Activated CD8-positive, alpha-beta memory T cell treated with anti-CD3 and anti-CD28 coated beads for 36 hours (primary cell): ENCODE measurements at places on chromosomes 7 and 10. TPM values are rescaled to one million over a fixed set of nuclear protein-coding genes. Genes with fewer than 3 reads are reported as not detected.

The NOS3 gene
- total RNA-seq = 9.7 TPM

The CPA2 gene
- total RNA-seq = not detected

The BHLHA15 gene
- 0.82 TPM for total RNA-seq

The ANXA7 gene
- 140 TPM for total RNA-seq

The RPEL1 gene
- not detected for total RNA-seq

The CDH23 gene
- 0.55 TPM for total RNA-seq

The ATG9B gene
- 6.3 TPM for total RNA-seq

The CDHR1 gene
- 1.8 TPM for total RNA-seq

The OR2A2 gene
- total RNA-seq = not detected

The SKIDA1 gene
- total RNA-seq = 0.25 TPM

The ITIH5 gene
- total RNA-seq = not detected

The SPDYE2 gene
- 0.23 TPM for total RNA-seq

The NPC1L1 gene
- not detected for total RNA-seq

The FKBP6 gene
- not detected for total RNA-seq

The CPVL gene
- total RNA-seq = not detected

The TAS2R3 gene
- 0.89 TPM for total RNA-seq

The PGAM2 gene
- not detected for total RNA-seq

The TMEM178B gene
- total RNA-seq = 0.51 TPM

The GIMAP5 gene
- 61.0 TPM for total RNA-seq

The OR2A12 gene
- total RNA-seq = not detected

The TOMM7 gene
- total RNA-seq = 259 TPM

The EGR2 gene
- total RNA-seq = 91.3 TPM

The NHLRC2 gene
- 33.2 TPM for total RNA-seq
